Fibroblast of skin of back (primary cell): ENCODE measurements at places on chromosomes 5 and 9.

GRCh38 chr5:32501071-32502002 is 56.8 kb upstream of the ZFR start:
- DNase-seq: no peak

DNA sequence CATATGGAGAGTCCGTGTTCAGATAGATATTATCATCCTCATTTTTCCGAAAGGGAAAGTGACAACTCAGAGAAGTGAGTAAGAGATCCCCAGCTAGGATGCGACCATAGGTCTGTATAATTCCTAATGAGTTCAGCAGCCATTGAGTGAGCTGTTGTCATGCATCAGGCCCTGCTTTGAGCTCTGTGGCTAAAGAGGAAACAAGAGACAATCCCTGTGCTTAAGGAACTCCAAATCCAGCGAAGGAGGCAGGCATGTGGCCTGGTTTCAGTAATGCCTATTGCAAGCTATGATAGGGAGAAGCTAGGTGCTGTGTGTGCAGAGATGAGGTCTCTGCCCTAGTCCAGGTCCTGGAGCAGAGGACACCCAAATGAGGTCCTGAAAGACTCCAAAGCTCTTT is 192.8 kb downstream of the ACTL7B start:
- no peak for DNase-seq

DNA sequence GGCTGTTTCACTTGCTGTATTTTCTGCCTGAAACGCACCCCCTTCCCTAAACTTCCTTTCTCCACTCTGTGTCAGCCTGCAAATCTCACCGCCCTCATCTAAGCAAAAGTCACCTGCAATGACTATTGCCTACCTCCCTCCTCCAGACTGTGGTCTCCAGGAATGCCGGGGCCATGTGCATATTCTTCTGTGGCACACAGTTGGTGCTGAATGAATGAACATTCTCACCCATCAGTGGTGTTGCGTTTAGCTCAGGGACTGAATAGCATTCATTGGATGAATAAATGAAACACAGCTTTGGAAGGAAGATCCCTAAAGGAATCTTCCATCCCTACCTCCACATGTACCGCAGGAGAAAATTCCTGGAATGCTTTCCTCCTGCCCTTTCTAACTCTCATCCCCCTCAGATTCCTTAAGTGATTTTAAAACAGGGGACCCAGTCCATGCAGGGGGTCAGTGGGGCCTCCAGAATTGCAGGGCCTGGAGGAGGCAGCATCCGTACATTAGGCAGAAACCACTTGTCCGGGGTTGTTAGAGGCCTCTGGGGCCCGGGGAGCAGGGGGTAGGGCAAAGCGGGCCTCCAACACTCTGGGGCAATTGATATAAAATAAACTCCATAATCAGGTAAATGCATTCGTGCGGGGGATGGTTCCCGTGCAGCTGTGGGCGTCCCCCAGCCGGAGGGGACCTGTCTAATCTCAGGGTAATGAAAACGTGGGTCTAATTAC is 28.3 kb upstream of the PTGS1 start:
- no peak for DNase-seq

DNA sequence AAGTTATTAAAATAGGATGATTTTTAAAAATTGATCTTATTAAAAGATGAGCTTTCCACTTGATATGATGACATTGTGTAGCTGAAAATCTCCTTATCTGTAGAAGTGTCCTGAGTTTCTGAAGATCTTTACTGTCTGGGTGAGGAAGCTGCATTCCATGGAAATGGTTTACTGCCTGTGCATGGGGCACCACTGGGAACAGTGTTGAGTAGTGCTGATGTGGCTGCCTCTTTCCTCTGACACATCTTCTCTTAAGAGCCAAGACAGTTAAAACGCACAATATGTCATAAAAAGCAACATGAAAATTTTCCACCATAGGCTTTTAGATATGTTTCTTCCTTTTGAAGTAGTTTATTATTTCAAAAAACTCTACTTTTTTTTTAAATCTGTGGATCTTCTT is 24.6 kb downstream of the SECISBP2 start:
- DNase-seq: no peak

DNA sequence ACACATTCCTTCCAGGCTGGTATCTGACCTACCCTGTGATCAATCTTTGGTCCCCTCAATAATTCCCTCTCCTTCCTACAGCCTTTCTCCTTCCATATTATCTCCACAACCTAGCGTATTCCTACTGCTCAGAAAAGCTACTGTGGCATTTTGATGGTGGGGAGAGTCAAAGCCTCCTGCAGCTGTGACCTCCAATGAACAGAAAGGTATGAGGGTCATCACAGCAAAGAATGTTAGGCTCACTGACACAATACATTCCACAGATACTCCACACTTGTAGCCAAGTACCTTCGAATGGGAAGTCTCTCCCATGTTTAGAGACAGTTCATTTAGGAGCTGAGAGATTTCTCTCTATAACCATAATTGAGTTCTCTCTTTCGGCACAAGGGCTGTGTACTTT is 5.9 kb downstream of the FBN2 start:
- no peak for DNase-seq

- no peak for DNase-seq
Observed at GRCh38 chr5:154647114-154647760, 107.9 kb upstream of the LARP1 start.

DNA sequence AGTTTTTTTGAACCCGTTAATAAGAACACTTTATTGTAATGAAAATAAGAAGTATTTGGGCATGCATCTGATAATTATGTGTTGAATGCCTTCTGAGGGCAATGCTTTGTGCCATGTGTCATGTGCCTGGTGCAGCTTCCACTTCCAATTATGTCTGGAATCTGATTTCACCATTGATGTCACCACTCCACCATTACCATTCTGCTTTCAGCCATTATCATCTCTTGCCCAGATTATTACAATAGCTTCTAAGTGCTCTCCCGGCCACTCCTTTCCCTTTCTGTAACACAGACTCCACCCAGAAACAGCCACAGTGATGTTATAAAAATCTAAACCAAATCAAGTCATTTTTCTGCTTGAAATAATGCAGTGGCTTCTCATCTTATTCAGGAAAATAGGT is 171.7 kb downstream of the C9orf152 start:
- no peak for DNase-seq

DNA sequence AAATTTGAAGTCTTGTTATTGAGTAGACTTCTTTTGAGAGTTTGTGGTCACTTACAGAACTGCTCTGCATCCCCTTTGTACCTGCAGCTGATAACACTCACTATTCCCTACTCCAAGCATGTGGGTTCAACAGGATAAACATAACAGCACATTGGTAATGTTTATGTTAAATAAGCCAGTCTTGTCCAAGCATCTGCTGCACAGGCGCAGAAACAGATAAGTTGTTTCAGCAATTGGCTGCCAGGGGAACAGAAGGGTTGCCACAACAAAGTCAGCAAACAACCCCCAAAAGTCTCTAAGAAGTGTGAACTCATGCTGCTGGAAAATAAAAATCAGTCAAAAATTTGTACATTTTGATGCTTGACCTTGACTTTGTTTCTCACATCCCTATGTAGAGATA is 174.6 kb downstream of the GDNF start:
- peak; percentile 11 for DNase-seq

GRCh38 chr5:108373426-108373825 is 8.5 kb downstream of the FBXL17 start:
- DNase-seq: no peak

GRCh38 chr5:61264273-61264661 is 67.8 kb upstream of the ZSWIM6 start:
- DNase-seq: no peak

GRCh38 chr9:72932619-72933018 is 20.2 kb downstream of the ALDH1A1 start:
- DNase-seq: peak; percentile 77

- DNase-seq: no peak
Observed at GRCh38 chr5:45622365-45622764, 73.8 kb downstream of the HCN1 start.

- DNase-seq: no peak
Observed at GRCh38 chr5:123485275-123485674, 26.7 kb upstream of the CSNK1G3 start.

DNA sequence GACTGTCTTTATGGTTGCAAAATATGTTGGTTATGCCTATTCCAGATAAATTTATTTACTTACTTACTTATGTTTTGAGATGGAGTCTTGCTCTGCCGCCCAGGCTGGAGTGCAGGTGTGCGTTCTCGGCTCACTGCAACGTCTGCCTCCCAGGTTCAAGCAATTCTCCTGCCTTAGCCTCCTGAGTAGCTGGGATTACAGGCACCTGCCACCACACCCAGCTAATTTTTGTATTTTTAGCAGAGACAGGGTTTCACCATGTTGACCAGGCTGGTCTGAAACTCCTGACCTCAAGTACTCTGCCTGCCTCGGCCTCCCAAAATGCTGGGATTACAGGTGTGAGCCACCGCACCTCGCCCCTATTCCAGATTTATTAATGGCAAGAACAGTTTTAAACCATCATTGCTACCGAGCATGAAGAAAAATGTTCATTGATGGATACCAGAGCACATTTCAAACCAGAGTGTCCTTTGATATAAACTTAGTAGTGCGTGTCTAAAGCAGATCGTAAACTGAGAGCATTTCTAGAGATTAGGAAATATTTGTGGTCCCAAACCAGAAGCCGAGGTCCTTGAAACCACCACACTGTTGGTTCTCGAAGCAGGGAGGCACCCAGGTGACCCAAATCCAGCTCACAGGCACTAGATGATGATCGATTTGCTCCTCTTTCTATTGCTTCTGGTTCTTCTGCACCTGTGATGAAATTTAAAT is 85.2 kb downstream of the GRAMD2B start:
- no peak for DNase-seq

- no peak for DNase-seq
Observed at GRCh38 chr9:6549106-6549800, 96.3 kb downstream of the GLDC start.

GRCh38 chr5:31886206-31886605 is 247.3 kb downstream of the PDZD2 start:
- no peak for DNase-seq

DNA sequence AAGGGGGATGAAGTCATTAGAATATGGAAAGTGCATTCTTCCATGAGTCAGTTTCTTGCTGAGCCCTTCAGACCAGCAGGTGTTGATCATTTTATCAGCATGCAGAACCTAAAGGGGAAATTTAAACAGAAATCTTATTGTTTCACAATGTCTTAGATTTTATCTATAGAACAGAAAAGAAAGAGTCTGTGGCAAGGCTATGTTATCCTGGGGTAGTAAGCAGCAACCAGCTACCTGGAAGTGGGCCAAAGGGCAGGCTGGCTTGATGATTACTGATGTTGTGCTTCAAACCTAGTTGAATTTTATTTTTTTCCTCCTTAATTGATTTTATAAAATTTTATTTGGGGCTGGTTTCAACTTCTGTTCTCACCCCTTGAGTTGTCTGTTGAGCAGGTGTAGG is 101.5 kb downstream of the LRRC70 start:
- DNase-seq: no peak

- DNase-seq: no peak
Observed at GRCh38 chr9:89721176-89721700, 116.4 kb downstream of the GADD45G start.

DNA sequence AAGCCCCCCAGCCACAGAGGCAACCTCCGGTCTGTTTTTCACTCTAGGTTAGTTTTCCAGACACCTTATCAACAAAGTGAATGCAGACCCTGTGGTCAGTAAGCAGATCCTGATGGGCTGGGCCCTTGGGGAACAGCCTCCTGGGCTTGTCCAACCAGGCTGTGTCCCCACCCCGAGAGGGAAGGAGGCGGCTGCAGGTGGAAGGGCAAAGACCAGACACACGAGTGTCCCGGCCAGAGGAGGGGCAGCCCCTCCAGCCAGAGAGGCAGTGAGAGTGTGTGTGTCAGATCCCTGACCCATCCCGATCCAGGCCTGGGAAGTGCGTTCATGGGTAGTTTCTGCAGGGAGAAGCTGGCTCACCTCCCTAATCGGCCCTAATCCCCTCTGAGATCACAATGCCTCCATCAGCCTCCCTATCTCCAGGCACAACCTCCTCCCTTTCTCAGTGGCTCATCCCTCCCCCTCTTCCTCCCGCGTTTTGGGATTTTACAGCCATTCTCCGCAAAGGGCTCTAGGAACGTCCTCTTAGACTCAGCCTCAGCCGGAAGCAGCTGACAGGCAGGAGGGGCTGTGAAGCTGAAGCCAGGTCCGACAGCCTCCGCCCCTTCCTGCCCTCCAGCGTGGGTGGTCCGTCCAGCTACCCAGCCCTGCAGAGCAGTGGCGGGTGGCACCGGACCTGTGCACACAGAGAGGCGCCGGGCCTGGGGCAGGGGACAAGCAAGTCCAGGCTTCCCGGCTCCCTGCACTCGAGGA is 9.7 kb downstream of the SLC12A7 start:
- peak; percentile 11 for DNase-seq

- peak; percentile 24 for DNase-seq
Observed at GRCh38 chr9:126861707-126862103, 1.3 kb downstream of the ZBTB34 start.

DNA sequence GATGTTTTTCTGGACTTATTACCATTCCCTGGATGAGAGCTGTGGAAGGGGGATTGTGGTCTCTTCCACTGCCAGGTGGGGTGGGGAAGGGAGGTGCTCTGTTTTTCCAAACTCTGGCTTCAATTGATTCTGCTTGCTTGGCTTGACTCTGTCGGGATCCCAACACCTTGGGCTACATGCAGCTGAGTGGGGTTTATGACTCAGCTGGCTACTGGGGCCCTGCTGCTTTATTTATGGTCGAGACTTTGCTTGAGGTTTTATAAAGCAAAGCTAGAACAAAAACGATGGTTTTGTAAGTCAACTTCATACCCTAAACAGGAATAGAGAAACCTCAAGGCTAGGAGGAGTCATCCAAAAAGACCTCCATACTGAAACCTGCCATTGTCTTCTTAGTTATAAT is 76.3 kb downstream of the AOPEP start:
- peak; percentile 54 for DNase-seq

- no peak for DNase-seq
Observed at GRCh38 chr5:118832974-118833373, 155.4 kb downstream of the DTWD2 start.

DNA sequence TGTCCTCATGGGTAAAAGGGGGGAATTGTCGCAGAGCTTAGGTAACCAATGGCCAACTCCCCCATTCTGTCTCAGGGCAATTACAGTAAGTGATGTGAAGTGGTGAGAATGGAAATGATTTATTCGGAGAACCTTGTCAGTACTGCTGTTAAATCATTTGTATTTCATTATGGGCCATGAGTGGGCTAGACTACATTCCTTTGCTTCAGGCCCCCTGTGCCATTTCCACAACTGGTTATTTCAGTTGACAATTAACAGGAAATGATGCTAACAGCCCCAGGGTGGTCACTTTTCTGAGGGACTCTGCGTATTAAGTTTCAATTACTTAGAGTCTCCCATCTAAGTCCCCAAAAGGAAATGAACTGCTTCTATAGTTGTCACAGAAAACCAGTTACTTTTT is 653.7 kb downstream of the CCDC171 start:
- DNase-seq: no peak

DNA sequence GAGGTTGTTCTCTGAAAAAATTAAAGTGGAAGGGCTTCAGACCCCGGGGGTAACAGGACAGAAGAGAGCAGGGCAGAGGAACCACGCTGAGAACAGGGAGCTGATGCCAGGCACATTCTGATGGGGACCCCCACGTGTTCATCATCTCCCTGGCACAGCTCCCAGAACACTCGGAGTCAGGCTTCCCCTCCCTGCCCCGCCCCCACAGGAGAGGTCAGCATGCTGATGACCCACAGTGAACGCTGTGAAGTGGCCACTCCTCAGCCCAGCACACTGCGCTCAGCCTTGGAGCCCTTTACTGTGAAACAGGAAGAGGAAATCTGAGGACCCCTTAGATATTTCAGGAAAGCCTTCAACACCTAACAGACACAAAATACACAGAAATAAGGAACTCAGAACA is 16.4 kb downstream of the RETREG1 start:
- peak; percentile 13 for DNase-seq
